Stimulated activated CD4-positive, alpha-beta T cell treated with anti-CD3 and anti-CD28 coated beads, Interleukin-4, amount 100 ng/mL, for 4 hours (primary cell): ENCODE measurements at places on chromosomes 2 and 18.
A peak's percentile ranks its signal among the peaks of the same experiment; 100 is the strongest.

GRCh38 chr2:167293172-167293781 lies 405.0 kb downstream of the XIRP2 start:
- no peak for DNase-seq

GRCh38 chr2:10022445-10022844 lies 20.9 kb upstream of the KLF11 start:
- DNase-seq = no peak

DNA sequence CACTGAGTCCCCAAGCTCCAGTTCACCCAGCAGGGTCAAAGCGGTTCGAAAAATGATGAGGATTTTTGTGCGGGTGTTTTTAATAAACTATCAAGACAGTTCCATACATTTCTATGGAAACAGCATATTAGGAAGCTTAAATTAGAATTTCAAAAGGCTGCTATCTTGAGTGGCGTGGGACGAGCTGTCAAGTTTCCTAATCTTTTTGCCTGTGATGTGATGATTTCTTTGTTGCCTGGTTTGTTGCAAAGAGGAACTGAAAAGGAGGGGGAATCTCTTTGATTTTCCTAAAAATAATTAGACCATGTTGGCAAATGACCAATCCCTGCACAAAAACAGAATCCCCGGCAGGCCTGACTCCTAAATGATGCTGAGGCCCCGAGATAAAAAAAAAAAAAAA lies 66.1 kb upstream of the ATG16L1 start:
- DNase-seq = no peak

- DNase-seq = no peak
Measured at GRCh38 chr2:70188460-70188859, 2.4 kb downstream of the C2orf42 start.

GRCh38 chr2:51149725-51150124 lies 117.8 kb upstream of the NRXN1 start:
- DNase-seq = no peak

GRCh38 chr2:108377815-108378630 lies at the start of gene SULT1C4:
Gene SULT1C4 (plus strand): TSS chr2:108377954. CDS start chr2:108378338, 384 bp downstream.
- no peak for DNase-seq

- no peak for DNase-seq
Measured at GRCh38 chr18:9827793-9828505, 57.8 kb upstream of the TXNDC2 start.

DNA sequence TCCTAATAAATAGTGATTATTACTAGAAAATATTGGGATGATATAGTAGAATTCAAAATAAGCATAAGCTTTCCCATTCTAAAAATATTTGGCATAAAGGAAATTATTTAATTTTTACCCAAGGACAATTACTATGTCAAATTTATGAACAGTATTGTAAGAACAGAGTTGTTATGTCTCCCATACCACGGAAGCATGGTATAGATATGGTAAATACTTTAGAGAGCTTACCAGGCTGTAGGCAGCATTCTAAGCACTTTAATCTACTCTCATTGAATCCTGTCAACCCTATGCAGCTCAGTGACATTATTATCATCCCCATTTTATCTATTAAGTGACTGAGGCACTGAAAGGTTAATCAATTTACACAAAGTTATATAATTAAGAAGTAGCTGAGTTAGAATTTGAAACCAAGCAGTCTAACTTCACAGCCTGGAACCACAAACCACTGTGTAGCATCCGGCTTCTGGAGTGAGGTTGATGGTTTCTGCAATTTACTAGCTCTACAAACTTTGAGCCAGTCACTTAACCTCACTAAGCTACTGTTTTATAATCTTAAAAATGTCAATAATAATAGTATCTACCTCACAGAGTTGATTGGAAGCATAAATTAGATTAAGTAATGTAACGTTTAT lies 323.7 kb downstream of the ARHGAP15 start:
- DNase-seq = peak; percentile 19

- DNase-seq = no peak
Measured at GRCh38 chr2:25453199-25453905, 111.6 kb upstream of the DNMT3A start.

- DNase-seq = no peak
Measured at GRCh38 chr18:8623549-8624106, 14.4 kb downstream of the RAB12 start.

- DNase-seq = no peak
Measured at GRCh38 chr18:70165936-70166335, 39.6 kb downstream of the RTTN start.

GRCh38 chr2:134522496-134523455 lies 196.0 kb downstream of the TMEM163 start:
- DNase-seq = no peak

GRCh38 chr2:96111257-96111640 lies 5.1 kb downstream of the ADRA2B start:
- no peak for DNase-seq

GRCh38 chr2:52676056-52676455 lies 1091.5 kb upstream of the CHAC2 start:
- no peak for DNase-seq

- DNase-seq = no peak
Measured at GRCh38 chr2:122955776-122956175, 1069.3 kb upstream of the CNTNAP5 start.

- DNase-seq = no peak
Measured at GRCh38 chr2:118923371-118923770, 18.6 kb upstream of the MARCO start.

- no peak for DNase-seq
Measured at GRCh38 chr18:40019797-40020392, 1935.1 kb upstream of the PIK3C3 start.

GRCh38 chr2:40165509-40165844 lies 286.4 kb downstream of the SLC8A1 start:
- DNase-seq = no peak
